Activated B cell treated with CpG ODN at 0.5 μM for 24 hours (primary cell): ENCODE measurements at places on chromosomes 3 and 15. TPM values are rescaled to one million over a fixed set of nuclear protein-coding genes. Genes with fewer than 3 reads are reported as not detected.

Gene IQGAP1
- 187 and 227 TPM in 2 replicates for total RNA-seq

Gene SUMF1
- total RNA-seq, result 18.4 and 20.7 TPM in 2 replicates

Gene HERC2
- total RNA-seq, result 45.7 and 49.1 TPM in 2 replicates

Gene CLCN2
- total RNA-seq, result 3.4 and 3.5 TPM in 2 replicates

Gene CEP70
- 5.9 and 11.0 TPM in 2 replicates for total RNA-seq

Gene AADAC
- total RNA-seq, result not detected in 2 replicates

Gene IL16
- 205 and 206 TPM in 2 replicates for total RNA-seq

Gene LNP1
- total RNA-seq, result 1.7 and 2.4 TPM in 2 replicates

Gene PGBD4
- 4.8 and 5.3 TPM in 2 replicates for total RNA-seq

Gene GABRB3
- total RNA-seq, result not detected in 2 replicates

Gene ISLR2
- total RNA-seq, result not detected in 2 replicates

Gene ERC2
- not detected in 2 replicates for total RNA-seq

Gene SCG5
- total RNA-seq, result 0.27 TPM in 1 of 2 replicates, not detected in the other

Gene TMEM45A
- total RNA-seq, result 0.10 and 0.13 TPM in 2 replicates

Gene GPR15
- 3.7 and 4.5 TPM in 2 replicates for total RNA-seq

Gene SLCO2A1
- total RNA-seq, result not detected in 2 replicates

Gene SNAP23
- 111 and 123 TPM in 2 replicates for total RNA-seq

Gene EPB42
- total RNA-seq, result not detected in 2 replicates

Gene SEMA6D
- not detected in 2 replicates for total RNA-seq

Gene C3orf49
- total RNA-seq, result not detected in 2 replicates

Gene EPHA3
- not detected in 2 replicates for total RNA-seq

Gene CISH
- total RNA-seq, result 2.9 and 3.2 TPM in 2 replicates

Gene GOLGA8N
- total RNA-seq, result 4.3 and 5.6 TPM in 2 replicates

Gene A4GNT
- total RNA-seq, result not detected in 2 replicates

Gene KBTBD13
- total RNA-seq, result not detected in 2 replicates

Gene CYP8B1
- total RNA-seq, result not detected in 2 replicates

Gene SEC62
- 140 and 165 TPM in 2 replicates for total RNA-seq

Gene CHST2
- total RNA-seq, result 11.8 and 12.3 TPM in 2 replicates

Gene CCR9
- total RNA-seq, result 0.44 and 0.84 TPM in 2 replicates

Gene GOLGA8K
- 0.33 and 0.93 TPM in 2 replicates for total RNA-seq

Gene FOXL2
- not detected in 2 replicates for total RNA-seq

Gene NUDT16
- total RNA-seq, result 15.8 TPM in 2 replicates

Gene ROBO2
- total RNA-seq, result not detected in 2 replicates

Gene USP3
- 92.7 and 110 TPM in 2 replicates for total RNA-seq

Gene LEKR1
- total RNA-seq, result 2.8 and 2.9 TPM in 2 replicates

Gene RASL12
- not detected in 2 replicates for total RNA-seq
